ENCODE measurements at places on chromosomes 1 and 21.

DNA sequence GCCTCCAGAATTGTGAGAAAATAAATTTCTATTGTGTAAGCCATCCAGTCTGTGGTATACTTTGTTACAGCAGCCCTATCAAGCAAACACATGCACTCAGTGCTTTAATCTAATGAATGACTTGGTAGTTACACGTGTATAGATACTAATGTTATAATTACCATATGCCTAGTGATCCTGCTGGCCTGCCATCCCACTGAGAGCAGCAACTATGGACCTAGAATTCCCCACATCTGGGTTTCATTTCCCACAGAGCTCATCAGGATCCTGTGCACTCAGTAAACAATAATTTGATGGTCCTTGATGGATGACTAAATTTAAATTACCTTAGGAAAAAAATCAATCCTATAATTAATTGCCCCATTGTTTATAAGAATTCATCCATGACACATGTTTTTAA lies 86.5 kb upstream of the RGS1 start:
- DNase-seq: peak; percentile 77

DNA sequence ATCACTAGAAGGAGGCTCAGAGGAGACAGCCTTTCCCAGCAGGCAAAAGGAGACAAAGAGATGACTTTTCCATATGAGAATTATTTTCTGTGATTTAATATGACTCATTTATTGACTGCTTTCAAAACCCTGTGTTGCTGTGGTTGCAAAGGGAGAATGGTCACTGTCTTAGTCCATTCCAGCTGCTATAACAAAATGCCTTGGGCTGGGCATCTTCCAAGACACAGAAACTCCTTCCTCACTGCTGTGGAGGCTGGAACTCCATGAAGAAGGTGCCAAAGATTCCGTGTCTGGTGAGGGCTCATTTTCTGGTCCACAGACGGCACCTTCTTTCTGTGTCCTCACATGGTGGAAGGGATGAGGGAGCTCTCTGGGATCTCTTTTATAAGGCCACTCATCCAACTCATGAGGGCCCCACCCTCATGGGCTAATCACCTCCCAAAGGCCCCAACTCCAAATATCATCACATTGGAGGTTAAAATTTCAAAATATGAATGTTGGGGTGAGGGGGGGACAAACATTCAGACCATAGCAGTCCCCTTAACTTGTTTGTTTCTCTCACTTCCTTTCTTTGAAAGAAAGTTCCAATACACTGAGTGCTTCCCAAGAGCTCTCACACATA lies 252.1 kb upstream of the RAB4A start:
- no peak for DNase-seq

GRCh38 chr1:96597218-96597617 lies 124.4 kb upstream of the PTBP2 start:
- DNase-seq: no peak

GRCh38 chr1:204958317-204959307 lies 84.4 kb upstream of the CNTN2 start:
- no peak for DNase-seq

DNA sequence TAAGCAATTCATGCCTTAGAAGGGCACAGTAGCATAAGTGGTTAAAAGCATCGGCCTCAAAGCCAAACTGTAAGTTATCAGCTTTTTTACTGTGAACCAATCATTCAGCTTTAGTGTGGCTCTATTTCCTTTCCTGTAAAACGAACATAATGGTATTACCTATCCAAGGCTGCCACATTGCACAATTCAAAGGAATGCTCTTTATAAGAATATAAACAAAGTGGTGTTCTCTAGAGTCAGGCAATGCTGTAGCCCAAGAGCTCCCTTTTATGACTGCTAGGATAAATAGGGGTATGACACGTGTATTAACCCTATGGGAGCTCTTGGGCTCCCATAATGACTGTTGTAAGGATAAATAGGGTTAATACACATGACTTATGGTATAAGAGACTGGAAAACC lies 25.4 kb downstream of the INTS7 start:
- no peak for DNase-seq

DNA sequence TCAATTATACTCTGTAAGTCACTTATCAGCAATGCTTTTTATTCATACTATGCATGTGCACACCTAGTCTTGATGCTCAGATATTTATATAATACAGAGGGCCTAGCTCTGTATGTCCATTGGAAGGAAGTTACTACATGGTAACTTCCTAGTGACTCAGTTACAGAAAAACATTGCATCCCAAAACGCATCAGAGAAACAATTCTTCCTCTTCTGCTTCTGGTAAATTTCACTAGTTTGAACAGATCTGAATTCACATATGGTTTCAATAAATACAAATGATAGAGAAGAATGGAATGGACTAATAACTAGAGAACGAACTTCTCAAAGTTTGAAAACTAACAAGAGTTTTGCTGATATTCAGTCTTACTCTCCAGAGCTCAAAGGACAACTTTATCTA lies 811.3 kb upstream of the ADGRL2 start:
- DNase-seq: peak; percentile 43
